DMS79 treated with DMSO at 0.1 percent for 48 hours (cell line): ENCODE measurements at places on chromosomes 6 and 20.

GRCh38 chr6:103672169-103672568, 1187.5 kb downstream of the HACE1 start:
- DNase-seq, result no peak

GRCh38 chr6:121436960-121437850, 1.8 kb downstream of the GJA1 start:
- no peak for DNase-seq

DNA sequence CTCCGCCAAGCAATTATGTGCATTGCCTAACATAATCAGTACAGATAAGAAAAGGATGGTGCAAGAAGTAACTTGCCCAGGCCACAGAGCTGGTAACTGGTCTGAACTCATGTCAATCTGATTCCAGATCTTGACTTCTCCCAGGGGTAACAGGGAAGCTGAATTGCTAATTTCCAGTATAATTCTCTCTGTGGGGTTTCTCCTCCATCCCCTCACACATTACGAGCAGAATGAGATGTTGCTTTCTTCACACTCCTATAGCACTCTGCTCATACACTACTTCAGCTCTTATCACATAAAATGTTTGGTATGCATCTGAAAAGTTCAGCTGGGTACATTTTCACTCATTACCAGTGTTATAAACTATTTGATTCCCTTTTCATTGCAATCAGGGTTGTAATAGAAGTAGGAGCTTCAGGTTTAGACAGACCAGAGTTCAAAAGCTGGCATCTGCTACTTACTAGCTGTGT, 24.0 kb upstream of the LRRC1 start:
- no peak for DNase-seq

- DNase-seq, result no peak
These were observed 4.1 kb downstream of the CCDC170 start for GRCh38 chr6:151497905-151498304.

DNA sequence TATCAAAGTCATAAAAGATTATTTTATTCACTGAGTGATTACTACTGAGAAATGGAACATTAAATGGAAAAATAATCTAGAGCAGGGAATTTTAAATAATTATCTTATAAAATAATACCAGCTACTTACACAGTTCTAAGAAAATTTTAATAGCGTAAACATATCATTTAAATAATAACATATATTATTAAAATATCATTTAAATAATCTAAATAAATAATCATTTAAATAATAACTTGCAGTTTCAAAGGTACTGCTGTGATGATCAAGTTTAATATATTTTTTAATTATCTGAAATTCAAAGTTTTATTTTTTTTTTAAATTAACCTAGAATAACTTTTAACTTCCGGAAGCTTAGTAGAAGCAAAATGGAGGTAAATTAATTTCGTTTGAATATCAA, 301.2 kb downstream of the TBC1D32 start:
- no peak for DNase-seq
